ENCODE measurements at places on chromosomes 3 and 15. TPM values are rescaled to one million over a fixed set of nuclear protein-coding genes. Genes with fewer than 3 reads are reported as not detected.

The MELTF gene
- 2.4 TPM for total RNA-seq

The TMED3 gene
- total RNA-seq = 154 TPM

The IQCF5 gene
- total RNA-seq = not detected

The DENND4A gene
- total RNA-seq = 32.7 TPM

The CSPG4 gene
- 20.3 TPM for total RNA-seq

The SEMA5B gene
- total RNA-seq = not detected

The ZKSCAN7 gene
- 9.8 TPM for total RNA-seq

The DPPA2 gene
- not detected for total RNA-seq

All from osteoblast (primary cell).